Neural crest cell (in vitro differentiated cells): ENCODE measurements at places on chromosomes 5 and 9.

- DNase-seq = no peak
Measured at GRCh38 chr5:91562922-91563321, 179.8 kb upstream of the ARRDC3 start.

- no peak for DNase-seq
Measured at GRCh38 chr9:114779352-114779845, 26.4 kb downstream of the TNFSF15 start.

- DNase-seq = no peak
Measured at GRCh38 chr9:2157277-2158110, 142.3 kb downstream of the SMARCA2 start.

- no peak for DNase-seq
Measured at GRCh38 chr5:10338686-10339057, 14.8 kb upstream of the MARCHF6 start.

GRCh38 chr9:129671519-129671918 is 6.1 kb downstream of the PRRX2 start:
- DNase-seq = no peak

- no peak for DNase-seq
Measured at GRCh38 chr9:2781336-2781735, 62.6 kb downstream of the PUM3 start.

DNA sequence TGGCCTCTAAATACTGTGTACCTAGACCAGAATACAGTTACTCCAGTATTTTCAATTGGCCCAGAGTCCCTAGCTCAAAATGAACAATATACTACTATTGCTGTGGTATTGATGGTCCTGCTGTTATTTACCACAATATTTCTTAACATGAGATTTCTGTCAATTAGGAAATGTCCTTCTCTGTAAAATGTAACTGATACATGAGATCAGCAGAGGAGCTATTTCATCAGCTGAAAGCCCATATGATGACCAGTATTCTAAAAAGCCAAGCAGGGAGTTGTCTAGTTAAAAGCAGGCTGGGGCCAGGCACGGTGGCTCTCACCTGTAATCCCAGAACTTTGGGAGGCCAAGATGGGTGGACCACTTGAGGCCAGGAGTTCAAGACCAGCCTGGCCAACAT is 187.7 kb upstream of the PTGER4 start:
- DNase-seq = no peak

DNA sequence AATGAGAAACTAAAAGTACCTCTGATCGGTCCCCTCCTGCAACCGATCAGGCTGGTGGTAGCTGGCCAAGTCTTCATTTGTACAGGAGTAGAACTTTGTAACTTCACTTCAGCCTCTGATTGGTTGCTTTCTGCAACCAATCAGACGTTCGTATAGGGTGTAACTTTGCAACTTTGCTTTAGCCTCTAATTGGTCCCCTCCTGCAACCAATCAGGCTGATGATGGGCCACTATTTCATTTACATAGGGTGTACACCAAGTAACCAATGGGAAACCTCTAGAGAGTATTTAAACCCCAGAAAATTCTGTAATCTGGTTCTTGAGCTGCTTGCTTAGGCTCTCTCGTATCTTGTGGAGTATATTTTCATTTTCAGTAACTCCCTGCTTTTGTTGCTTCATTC is 445.5 kb downstream of the MED10 start:
- no peak for DNase-seq

- no peak for DNase-seq
Measured at GRCh38 chr5:60297658-60298057, 402.3 kb downstream of the DEPDC1B start.

DNA sequence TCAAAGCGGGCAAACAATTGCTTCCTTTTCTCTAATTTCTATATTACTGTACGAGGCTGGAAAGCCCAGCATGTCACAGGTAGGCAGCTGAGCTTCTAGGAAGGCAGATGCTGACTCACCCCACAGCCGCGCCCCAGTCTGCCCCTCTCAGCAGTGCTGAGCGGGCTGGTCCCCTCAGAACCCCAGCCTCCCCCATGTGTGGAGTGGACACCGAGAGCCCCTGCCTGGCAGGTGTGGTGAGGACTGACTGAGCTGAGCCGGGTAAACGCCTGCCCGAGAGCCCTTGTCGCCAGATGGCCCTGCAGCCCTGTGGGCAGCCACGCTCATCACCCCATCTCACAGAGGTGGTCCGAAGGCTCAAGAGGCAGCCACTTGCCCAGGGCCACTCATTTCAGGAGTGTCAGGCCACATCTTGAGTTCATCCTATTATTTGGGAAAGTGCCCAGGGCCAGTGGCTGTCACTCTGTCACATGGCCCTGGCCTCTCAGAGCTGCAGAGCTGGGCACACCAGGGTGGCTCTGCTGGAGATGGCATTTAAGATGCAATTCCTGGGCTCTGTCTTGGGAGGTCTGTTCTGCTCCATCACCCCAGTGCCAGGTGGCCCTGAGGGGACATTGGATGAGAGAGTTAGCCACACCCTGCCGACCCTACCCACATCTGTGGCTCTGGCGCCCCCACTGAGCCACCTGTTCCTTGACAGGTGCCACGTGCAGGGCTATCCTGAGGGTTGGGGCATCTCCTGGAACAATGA is 12.4 kb downstream of the CARD19 start:
- no peak for DNase-seq

GRCh38 chr5:170501361-170501760 is 2.5 kb upstream of the KCNIP1 start:
- no peak for DNase-seq

DNA sequence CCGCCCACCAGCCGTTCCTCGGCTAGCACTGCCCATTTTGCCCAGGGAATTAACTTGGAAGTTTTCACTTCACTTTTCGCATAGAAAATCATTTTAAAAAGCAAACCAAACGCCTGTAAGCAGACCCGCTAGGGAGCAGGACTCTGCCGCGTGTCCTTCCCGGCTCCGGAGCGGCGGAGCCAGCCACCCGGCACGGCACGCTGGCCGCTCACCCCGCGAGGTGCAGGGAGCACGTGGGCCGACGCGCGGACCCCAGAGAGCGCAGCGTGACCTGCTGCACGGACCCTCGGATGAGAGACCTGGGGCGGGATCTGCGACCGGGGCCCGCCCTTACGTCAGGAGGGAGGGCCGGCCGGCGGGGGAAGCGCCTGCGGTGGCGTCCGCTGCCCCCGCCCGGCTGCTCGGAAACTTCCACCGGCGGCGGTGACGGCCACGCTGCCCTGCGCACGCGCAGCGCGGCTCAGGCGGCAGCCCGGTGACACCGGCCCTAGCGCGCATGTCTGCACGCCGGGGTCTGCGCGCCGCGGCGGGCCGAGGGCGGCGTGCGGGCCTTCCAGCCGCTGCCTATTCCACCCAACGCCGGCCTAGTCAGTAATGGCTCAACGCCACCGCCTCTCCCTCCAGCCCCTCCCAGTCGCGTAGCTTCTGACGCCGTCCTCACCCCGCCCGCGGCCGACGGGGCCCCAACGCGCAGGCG is 507 bp upstream of the TENT4A start:
- DNase-seq = peak; percentile 93

GRCh38 chr5:89147031-89147430 is 264.0 kb upstream of the MEF2C start:
- no peak for DNase-seq

DNA sequence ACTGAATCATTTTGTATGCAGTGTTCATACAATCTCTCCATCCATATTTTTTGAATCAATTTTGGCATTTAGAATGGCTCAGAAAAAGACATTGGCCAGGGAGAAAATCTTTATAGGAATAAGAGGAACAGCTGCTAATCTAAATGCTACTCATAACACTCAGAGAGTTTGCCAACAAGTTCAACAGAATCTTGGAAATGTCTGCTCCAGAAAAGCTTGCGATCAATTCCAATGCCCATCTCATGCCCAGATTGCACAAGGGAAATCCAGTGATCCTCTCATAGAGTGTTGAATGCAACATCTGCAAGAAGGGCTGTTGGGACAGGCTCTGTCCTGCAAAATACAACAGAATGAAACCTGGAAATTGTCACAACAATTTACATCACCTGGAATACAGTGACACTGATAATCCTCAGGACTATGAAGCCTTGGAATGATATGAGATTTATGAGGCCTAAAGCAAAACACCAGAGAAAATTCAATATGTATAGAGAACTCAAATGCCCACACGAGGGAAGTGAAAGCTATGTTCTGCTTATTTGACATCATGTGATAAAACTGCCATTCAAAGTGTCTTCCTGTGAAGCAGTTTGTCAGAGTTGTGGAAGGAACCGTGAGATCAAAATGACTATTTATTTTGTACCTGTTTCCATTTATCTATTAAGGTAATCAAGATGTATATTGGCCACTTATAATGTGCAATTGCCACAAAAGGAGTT is 190.1 kb downstream of the PARP8 start:
- no peak for DNase-seq

- no peak for DNase-seq
Measured at GRCh38 chr5:177358370-177358819, 671 bp downstream of the RGS14 start.

- DNase-seq = peak; percentile 41
Measured at GRCh38 chr9:114611516-114612271, 603 bp downstream of the TMEM268 start.

DNA sequence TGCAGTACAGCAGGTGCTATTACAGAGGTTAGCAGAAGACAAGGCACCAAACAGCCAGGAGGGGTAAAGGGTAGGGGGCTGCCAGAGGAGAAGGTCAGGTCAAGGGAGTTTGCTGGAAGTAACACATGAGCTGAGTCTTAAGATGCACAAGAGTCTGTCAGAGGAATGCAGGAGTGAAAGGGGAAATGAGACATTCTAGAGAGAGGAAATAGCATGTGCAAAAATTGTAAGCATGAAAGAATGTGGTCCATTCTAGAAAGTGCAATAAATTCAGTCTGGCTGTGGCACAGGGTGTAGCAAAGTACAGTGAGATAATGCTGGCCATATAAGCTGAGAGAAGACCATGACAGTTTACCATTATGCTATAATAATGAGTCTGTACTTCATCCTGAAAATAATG is 6.6 kb downstream of the GOLGA1 start:
- DNase-seq = no peak

GRCh38 chr5:148393390-148393741 is 9.6 kb downstream of the FBXO38 start:
- no peak for DNase-seq

DNA sequence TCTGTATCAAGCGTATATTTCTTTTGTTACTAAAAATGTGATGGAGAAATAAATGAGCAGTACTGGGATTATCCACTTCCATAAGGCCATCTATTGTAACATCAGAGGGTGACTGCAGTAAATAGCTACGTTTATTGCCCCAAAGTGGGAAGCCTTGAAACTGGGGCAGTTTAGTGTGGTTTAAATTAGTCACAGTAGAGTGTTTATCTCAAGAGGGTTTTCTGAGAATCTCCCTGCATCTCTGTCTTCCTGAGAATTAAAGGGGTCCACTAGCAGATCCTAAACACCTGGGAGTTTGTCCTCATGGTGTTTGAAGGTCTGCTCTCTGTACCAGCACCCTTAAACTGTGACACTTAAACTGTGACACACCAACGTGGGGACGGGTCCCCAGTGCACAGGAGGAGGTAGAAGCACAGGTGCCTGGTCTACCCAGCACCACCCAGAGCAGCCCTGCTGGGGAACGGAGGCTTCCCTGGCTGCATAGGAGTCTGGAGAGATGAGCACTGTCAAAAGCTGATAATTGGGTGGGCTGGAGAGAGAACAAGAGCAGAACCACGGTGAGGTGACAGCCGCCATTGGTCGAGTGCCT is 25.2 kb downstream of the PRRC2B start:
- DNase-seq = no peak

GRCh38 chr5:123700624-123701287 is 188.8 kb downstream of the CSNK1G3 start:
- DNase-seq = no peak

DNA sequence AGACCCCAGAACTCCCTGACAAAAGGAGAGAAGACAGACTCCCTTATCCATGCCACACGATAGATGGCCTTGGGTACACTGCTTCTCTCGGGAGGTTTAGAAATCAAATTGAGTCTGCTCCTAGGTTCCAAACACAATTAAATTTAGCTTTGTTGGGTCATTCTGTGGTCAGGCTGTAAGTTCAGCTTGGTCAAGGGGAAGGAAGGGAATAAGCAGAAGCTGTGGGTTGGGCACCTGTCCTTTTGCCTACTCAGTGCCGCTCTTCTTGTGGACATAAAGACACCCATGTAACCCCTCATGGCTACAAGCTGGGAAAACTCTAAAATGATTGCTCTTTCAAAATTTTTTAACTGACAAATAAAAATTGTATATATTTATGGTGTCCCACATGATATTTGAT is 19.1 kb upstream of the AK3 start:
- no peak for DNase-seq

DNA sequence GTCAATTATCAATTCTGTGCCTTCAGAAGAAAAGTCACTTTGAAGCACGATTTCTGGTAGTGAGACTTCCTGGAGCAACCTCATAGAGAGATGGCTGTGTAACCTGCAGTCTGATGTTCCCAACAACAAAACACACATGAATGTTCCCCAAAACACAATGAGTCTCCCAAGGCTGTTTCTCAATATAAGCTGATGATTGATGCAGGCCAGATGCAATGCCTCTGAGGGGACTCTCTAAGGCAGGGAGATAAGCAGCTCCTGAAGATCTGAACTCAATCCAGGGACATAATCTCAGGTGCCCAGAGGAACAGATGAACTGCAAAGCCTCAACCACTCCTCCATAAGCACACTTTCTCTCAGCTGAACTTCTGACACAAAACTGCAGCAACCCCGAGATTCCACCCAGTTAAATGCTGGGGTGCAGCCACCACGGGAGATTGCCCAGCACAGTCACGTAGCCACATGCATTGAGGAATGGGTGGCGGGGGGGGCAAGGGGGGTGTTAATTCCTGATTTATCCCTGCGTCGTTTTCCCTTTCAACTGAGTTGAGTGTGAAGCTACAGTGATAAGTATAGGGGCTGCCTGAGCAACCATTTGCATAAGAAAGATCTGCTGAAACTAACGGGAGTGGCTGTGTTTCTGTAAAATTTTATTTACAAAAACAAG is 122.7 kb upstream of the RASEF start:
- no peak for DNase-seq

DNA sequence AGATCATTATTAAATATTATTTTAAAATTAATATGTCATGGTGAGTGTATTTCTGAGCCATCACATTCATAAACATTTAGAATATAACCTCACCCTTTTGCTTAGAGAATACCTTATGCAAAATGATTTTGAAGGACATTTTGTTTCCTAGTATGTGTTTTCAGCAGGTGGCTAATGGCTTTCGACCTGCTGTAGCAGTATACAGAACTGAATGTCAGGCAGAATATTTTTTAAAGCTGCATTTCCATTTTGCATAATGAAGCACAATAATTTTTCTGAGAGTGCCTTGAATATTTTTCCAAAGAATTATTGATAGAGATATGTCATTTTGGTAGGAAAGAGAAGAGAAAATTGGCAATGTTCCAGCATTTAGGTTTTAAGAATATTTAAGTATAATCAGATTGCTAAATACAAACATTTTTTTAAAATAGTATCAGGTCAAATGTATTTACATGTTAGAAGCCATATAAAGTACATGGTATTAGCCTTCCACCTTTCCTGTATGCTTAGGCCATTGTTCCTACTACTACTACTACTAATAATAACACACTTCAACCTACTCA is 42.3 kb downstream of the PAM start:
- no peak for DNase-seq

DNA sequence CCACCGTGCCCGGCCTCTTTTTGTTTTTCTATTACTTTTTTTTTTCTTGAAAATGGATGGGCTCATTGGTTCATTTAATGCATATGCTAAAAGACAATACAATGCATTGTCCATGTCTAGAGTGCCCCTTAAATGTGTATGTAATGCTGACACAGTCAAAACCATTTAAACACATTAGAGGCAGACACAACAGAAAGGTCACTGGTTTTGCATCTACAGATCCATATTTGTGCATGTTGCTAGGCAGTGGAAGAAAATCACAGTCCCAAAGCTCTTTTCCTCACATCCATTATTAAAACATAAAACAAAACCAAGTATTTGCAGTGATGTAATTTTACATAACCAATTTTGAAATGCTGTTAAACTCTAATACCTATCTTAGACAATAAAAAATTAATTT is 389.0 kb downstream of the TAF11L14 start:
- DNase-seq = no peak
